Ovary (tissue), 10 donors: ENCODE measurements at places on chromosomes 1 and 21.

GRCh38 chr1:201933840-201934430 lies 12.4 kb downstream of the LMOD1 start:
- no peak for DNase-seq

- DNase-seq = no peak
Measured at GRCh38 chr1:2375923-2376260, 15.5 kb downstream of the MORN1 start.

DNA sequence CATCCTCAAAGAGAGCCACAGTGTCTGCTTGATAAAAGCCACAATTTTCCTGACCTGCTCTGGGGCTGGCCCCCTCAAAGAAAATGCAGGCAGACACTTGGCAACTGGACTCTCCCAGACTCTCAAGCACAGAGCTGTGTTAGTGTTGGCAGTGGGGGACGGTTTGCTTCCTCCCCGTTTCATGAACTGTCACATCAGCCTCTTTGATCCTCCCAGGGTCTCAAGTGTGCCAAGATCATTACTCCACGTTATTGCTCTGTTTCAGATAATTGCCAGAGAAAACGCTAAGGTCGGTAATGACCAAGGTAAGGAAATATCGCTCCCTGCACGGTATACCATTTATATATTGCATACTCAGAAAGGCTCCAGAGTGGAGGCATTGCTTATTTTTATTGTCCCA lies 138.8 kb downstream of the NTMT2 start:
- no peak for DNase-seq

- no peak for DNase-seq
Measured at GRCh38 chr1:11652203-11652780, 1.9 kb downstream of the FBXO2 start.

DNA sequence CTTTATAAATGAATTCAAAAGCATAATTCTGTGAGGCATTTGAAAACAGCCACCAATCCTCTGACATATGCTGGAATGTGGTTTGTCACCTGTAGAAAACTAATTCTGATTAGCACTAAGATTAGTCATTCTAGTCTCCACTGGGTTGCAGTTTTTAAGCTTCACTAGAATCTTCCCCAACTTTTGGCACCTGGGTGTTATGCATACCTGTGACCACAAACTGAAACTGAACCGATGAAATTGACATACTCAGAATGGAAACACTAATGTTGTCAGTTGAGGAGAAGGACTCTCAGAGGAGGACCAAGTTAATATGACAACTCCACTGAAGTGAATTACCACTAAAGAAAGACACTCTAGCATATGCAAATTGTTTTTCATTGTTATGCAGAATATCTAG lies 285.8 kb upstream of the NEGR1 start:
- DNase-seq = no peak

- DNase-seq = no peak
Measured at GRCh38 chr1:107879346-107879745, 85.6 kb downstream of the VAV3 start.

DNA sequence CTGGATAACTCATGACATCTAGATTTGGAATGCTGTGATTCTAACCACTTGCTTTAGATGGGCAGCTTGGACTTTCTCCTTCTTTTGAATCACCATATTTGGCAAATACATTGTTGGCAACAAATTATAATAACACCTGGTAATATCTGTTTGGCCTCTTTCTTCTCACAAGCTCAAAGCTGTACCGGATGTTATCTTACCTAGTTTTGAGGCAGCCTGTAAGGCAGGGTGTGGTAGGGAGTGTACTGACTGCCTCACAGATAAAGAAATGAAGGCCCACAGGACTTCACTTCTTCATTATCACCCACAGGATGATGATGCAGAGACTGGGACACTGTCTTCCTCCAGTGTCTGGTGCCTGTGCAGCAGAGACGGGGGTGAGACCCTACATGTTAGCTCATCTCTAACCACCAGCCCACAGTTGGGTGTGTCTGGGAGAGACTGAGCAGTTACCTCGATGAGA lies 28.5 kb downstream of the TUFT1 start:
- DNase-seq = no peak

DNA sequence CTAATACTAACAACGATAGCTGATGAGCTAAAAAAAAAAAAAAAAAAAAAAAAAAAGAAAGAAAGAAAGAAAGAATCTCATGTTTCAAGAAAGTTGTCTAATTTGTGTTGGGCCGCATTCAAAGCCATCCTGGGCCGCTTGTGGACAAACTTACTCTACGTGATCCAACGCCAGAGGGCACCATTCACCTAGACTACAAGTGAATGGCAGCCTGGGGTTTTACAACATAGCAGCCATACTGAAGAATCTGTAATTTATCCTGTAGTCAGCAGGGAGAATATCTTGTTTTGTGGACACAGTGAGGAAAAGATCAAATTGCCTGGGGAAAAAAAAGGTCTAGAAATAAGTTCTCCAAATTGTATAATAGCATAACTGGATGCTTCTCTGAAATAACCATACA lies 47.0 kb downstream of the CYP2J2 start:
- no peak for DNase-seq

- DNase-seq = no peak
Measured at GRCh38 chr1:108858230-108858950, 1.5 kb upstream of the AKNAD1 start.
